ENCODE measurements at places on chromosomes 13 and 19.
A peak's percentile ranks its signal among the peaks of the same experiment; 100 is the strongest.

DNA sequence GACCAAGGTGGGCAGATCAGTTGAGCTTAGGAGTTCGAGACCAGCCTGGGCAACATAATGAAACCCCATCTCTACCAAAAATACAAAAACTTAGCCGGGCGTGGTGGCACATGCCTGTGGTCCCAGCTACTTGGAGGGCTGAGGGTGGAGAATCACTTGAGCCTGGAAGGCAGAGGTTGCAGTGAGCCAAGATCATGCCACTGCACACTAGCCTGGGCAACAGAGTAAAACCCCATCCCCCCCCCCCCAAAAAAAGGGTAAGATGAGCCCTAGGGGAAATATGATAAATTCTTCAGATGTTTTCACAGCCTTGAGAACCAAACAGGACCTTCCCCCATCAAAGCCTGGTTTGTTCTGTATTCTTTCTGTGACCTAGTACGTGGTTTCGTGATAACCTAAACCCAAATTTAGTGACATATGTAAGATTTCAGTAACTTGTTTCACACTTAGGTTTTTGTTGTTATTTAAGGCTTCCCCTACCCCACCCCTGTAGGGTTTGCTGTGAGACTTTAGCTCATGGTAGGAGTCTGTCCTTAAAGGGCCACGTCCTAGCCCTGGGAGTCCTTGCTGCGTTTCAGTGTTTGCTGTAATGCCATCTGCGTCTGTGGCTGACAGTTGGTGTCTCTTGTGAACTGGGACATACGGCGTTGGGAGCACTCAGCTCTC is 49.6 kb downstream of the MYO9B start:
- DNase-seq: peak; percentile 28

DNA sequence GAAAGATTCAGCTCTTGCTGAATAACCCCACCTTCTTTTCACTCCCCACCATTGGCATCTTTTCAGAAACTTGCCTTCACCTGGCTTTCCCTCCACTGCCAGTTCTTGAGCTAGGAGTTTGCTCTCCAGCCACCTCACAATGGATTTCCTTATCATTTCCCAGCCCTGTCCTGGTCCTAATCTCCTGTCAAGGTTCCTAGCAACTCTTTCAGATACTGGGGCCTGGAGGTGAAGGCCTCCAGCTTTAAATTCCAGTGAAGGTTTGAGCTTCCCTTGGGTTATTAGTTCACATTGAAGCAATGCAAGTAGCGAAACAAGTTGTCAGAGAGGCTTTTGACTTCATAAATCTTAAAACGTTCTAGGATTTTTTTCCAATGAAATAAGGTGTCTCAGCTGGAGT is 320.8 kb upstream of the MAB21L1 start:
- no peak for DNase-seq

DNA sequence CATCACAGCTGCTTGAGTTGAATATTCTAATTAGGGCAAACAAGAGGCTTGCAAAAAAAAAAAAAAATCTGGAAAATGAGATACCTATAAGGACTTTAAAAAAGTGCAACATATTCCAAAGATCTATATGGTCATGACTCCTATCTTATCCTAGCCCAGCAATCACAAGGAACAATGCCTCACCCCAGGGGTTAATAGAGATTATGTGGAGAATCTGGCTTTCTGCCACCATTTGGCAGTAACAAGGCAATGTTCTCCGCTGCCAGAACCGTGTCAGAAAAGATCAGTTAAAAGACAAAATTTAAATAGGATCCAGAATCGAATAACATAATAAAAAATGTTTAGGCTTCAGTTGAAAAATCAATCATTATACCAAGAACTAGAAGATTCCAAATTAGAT is 1643.2 kb upstream of the PRR20A start:
- no peak for DNase-seq

DNA sequence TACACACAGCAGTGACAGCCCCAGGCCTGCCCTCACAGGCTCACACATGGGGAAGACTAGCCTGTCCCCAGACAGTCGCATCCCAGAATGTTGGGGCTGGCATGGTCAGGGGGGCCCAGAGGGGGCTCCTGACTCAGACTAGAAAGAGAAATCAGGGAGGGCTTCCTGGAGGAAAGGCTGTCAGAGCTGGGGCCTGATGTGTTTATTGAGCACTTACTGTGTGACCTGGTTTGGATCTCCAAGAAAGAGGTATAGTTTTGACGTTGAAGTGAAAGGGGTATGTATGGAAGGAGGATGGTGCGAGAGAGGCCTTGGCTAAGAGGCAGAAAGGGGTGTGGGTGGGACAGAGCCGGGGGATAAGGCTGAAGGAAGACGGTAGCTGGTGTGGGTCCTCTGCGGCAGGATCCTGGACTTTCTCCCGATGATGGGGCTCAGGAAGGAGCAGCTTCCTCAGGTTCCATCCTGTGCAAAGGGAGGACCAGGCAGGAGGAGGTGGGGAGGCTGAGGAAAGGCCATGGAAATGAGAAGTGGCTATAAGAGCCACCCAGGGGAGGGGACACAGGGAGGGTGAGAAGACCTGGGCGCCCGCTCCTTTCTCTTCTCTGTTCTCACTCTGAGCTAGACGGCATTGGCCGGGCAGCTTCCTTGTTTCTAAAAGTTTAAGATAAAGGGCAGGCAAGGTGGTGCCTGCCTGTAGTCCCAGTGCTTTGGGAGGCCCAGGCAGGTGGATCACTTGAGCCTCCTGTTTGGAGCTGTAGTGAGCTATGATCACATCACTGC is 16.1 kb upstream of the BCL3 start:
- no peak for DNase-seq

GRCh38 chr13:101346942-101347728 is 69.2 kb downstream of the NALCN start:
- DNase-seq: no peak

DNA sequence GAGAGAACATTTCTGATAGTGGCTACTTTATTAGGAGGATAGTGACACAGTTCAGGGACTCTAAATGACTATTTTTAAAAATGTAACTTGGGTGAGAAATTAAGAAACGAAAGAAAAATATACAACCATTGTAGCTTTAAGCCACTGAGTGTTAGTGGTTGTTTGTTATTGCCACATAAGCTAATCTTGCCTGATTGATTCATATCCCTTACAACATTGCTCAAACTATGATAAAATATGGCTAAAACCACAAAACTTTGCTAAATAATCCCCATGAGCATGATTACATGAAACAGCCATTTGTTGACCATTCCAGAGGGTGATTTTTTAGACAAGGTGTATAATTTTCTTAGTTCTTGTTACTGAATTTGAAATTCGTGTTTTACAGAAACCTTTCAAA is 343.4 kb downstream of the SLITRK5 start:
- no peak for DNase-seq

GRCh38 chr19:51980116-51980736 is 6.4 kb downstream of the ZNF350 start:
- DNase-seq: no peak

GRCh38 chr19:20969498-20969897 is 46.4 kb downstream of the ZNF85 start:
- DNase-seq: no peak

GRCh38 chr19:14405380-14405757 is 13.8 kb downstream of the DDX39A start:
- DNase-seq: no peak
